Left lung (tissue), 14 donors: ENCODE measurements at places on chromosomes 3 and 15. TPM values are rescaled to one million over a fixed set of nuclear protein-coding genes. Genes with fewer than 3 reads are reported as not detected.
A peak's percentile ranks its signal among the peaks of the same experiment; 100 is the strongest.

The TM4SF4 gene
- not detected for polyA plus RNA-seq

The COL7A1 gene
- polyA plus RNA-seq = 9.6 TPM

The SKOR1 gene
- 0.39 TPM for polyA plus RNA-seq

The PDCD7 gene
- polyA plus RNA-seq = 35.4 TPM

The GABRR3 gene
- polyA plus RNA-seq = not detected

The CCR5 gene
- polyA plus RNA-seq = 0.52 TPM

The ERC2 gene
- polyA plus RNA-seq = 1.6 TPM

The SMC4 gene
- polyA plus RNA-seq = 196 TPM

The ANKRD34C gene
- not detected for polyA plus RNA-seq

The MAP3K13 gene
- polyA plus RNA-seq = 46.9 TPM

The CFAP91 gene
- 12.9 TPM for polyA plus RNA-seq

The P2RY13 gene
- 0.83 TPM for polyA plus RNA-seq

The SELENOT gene
- polyA plus RNA-seq = 77.9 TPM

The ZIC1 gene
- not detected for polyA plus RNA-seq

- DNase-seq = no peak
Measured at GRCh38 chr3:100606894-100607512, 2.4 kb upstream of the ADGRG7 start.

DNA sequence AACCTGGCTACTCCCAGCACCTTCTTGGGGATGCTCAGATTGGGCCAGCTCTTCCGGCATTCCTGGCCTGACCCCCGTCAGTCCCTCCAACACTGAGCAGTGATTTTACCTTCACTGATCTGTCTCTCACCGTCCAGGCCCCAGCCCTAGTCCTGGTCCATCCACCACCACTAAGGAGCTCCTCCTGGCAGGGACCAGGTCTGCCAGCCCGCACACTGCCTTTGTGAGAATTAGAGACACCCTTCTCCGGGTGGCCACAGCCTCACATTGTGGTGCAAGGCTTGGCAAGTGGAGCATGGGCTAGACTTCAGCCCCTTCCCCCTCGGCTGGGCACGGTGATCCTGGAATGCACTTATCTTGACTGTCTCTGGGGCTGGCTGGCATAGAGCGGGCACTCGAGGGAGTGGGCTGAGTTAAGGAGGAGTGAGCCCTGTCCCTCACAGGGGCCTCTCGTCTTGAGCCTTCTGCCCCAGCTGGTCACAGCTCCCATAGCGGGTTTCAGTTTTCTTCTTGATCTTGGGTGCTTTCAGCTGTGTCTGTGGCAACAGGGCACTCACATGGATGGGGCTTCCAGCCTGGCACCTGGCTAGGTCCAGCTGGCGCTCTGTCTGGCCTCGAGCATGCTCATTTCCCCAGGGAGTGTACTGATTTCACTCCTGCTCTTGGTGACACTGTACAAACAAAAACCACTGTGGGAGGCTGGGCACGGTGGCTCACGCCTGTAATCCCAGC, 53.9 kb downstream of the LINGO1 start:
- no peak for DNase-seq

DNA sequence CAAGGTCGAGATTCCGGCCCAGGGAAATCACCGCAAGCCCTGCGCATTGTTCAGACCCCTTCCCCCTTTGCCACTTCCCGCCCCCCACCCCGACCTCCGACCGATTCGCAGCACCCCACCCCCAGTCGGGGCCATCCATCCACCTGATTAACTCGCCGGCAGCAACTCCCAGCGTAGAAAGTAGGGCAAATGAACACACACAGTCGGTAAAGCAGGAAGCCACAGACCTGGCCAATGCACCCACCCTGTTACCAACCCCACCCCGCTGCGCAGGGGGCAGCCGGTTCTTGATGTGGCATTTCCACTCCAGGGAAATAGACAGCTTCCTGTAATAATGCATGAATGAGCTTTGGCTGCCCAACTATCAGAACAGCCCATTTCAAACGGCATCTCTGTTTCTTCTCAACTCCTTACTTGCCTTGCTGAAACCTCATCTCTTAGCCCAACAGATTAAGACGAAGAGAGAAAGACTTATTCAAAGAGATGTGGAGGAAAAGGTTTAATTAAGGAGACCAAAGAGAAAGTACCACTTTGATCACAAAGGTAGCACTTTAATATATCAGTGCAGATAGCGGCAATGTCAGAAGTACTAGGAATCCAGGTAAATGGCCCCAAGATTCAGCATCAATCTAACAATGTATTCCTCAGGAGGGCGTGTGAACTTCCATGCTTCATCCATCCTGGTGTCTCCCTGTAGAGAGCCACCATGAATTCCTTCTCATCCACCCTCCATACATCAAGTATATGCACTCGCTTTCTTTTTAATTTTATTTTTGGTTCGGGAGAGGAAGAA, 1.9 kb downstream of the TNIK start:
- no peak for DNase-seq

- no peak for DNase-seq
Measured at GRCh38 chr3:182810574-182811268, 17.4 kb downstream of the ATP11B start.

DNA sequence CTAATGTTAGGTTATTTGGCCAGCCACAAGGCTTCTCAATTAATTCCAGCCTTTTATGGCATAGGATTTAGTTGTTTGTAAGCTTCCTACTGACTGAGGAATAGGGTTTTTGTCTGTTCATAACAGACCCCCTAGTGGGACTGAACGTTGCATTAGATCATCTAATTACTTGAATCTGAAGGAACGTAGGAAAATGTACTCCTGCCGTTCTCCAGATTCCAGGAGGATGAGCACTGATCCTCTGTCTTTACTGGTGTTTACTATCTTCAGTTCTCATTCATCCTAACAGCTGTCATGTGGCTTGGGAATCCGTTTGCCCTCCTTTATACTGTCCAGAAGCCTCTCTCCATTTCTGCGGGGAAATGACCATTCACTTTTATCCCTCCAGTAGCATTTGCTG, 52.7 kb downstream of the RAD54L2 start:
- no peak for DNase-seq

DNA sequence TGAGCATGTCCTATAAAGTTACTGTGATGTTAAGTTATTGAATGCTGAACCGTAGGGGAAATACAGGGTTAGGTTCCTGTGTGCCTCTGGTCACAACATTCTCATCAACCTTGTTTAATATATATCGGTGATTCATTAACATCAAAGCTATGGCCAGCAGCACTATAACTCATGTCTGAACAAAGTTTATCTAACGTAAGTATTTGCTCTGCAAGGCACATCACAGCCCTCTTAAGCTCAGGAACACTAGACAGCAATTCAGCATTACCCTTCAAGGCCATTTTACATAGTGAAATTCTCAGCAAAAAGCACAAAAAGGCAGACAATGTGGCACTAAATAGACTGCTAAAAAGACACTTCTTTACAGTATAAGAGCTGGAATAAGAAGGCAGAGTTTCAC, 48.2 kb upstream of the FNDC3B start:
- no peak for DNase-seq

DNA sequence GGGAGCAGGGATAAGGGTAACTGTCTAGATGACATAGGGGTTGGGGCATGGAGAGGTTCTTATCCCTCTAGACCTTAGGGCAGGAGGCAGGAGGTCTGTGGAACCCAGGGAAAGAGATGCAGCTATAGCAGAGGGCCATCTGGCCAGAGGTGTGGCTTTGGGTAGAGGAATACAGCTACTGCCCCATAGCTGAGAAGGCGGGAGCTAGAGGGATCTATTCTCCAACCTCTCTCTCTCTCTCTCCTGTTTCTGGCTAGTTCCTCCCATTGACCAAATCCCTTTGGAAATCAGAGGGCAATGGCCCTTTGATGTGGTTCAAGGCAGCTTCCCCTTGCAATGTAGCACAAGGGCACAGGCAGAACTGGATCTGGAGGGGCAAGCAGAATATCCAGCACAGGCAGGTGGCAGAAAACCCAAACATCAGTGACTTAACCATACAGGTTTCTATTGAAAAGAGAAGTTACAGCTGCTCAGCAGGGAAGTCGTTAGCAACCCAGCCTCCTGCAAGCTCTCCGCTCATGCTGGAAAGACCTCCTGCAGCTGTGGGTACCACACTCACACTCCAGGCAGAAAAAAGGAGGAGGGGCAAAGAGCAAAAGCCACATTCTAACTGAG, 22.3 kb upstream of the LMOD3 start:
- DNase-seq = no peak

- DNase-seq = peak; percentile 45
Measured at GRCh38 chr3:65953881-65954733, 84.6 kb downstream of the MAGI1 start.

- DNase-seq = no peak
Measured at GRCh38 chr3:24195504-24196230, 250.6 kb downstream of the NR1D2 start.

DNA sequence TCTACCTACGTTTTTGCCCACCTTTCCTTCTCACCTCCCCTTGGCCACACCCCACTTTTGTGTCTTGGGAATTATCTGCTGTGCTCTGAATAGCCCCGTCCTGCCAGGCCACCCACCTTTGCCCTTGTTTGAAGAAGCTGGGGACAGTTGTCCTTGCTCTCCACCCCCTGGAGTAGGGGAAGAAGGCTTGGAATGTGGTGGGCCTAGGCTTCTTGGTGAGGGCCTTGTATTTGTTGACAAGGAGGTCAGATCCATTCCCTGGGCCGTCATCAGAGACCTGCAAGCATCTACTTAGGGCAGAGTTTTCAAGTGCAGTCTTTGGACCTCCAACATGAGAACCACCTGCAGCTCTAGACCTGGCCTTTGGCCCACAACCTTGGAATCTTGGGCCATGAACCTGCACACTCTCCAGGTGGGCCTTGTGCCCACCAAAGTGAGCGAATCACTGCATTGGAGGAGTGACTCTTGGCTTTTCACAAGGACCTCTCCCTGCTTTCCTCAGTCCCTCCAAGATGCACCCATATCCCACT, 160.6 kb downstream of the APBA2 start:
- no peak for DNase-seq

DNA sequence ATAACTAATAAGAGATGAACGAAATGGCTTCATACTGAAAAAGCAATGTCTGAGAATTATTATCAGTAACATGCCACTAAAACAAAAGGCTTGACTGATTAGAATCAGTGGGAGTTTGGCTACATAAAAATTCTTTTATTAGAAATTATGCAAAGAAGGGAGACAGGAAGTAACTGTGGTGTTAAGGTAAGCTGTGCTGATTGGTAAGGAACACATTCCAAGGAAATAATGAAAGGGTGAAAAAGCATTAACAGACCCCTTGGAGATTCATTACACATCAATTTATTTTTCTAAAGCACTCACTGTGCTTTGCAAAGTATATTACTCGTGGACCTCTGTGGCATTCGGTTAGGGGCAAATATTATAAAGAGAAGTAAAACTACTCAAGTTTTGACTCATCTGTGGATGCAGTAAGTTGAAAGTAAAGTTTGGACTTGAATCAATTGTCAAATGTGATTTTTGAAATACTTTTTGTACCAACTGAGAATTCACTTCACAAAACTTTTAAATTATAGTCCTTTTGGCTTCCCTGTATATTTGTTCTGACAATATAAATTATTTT, 176.1 kb upstream of the ZPLD1 start:
- DNase-seq = no peak

GRCh38 chr3:128466840-128467541, at the start of gene DNAJB8:
Gene DNAJB8, minus strand, starts transcription at chr3:128466890. Its CDS starts 3,645 bp downstream, at chr3:128463245.
- DNase-seq = peak; percentile 23

GRCh38 chr15:55999658-56000057, 6.2 kb upstream of the NEDD4 start:
- no peak for DNase-seq

- no peak for DNase-seq
Measured at GRCh38 chr15:29098652-29099051, 171.0 kb downstream of the NSMCE3 start.

- no peak for DNase-seq
Measured at GRCh38 chr3:87270908-87271700, 5.3 kb downstream of the POU1F1 start.

GRCh38 chr3:141436180-141436579, 50.6 kb upstream of the RASA2 start:
- DNase-seq = no peak

GRCh38 chr3:94615275-94616065, 552.6 kb downstream of the NSUN3 start:
- no peak for DNase-seq

GRCh38 chr3:64686446-64686908, 1.3 kb downstream of the ADAMTS9 start:
- DNase-seq = no peak

DNA sequence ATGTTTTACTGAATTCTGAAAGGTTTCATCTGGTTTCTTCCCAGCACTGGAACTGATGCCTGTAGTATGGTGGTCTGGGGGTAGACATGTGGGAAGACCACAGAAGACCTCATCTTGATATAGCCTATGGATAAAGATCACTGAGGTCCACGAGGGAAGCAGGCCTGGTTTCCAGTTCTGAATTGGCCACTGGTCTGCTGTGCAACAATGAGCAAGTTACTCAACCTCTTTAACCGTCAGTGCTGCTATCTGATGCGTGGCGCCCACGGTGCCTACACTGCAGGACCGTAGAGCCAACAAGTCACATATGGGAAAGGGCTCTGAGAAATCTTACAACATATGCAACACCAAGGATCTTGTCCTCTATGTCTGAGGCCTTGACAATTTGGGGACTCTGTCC, 13.3 kb downstream of the TLE3 start:
- no peak for DNase-seq

GRCh38 chr15:78440375-78441373, 2.7 kb downstream of the IREB2 start:
- DNase-seq = no peak

DNA sequence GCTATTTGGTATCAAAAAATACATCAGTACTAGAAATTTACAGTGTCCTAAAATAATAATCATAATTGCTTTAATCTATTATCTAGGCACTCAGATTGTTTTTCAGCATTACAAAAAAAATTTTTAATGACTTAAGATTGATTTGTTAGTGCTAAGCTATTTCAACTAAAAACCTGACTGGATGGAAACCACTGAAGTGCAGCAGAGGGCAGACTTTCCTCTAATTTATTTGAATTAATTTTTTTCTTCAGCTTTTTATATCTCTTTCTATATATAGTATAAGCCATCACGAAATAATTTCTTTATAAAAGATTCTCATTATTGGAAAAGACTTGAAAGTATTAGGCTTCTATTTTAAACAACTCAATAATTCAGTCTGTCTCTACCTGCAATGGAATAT, 131.4 kb downstream of the IQCH start:
- DNase-seq = no peak

- DNase-seq = no peak
Measured at GRCh38 chr3:111915905-111916304, 56.8 kb downstream of the PHLDB2 start.

DNA sequence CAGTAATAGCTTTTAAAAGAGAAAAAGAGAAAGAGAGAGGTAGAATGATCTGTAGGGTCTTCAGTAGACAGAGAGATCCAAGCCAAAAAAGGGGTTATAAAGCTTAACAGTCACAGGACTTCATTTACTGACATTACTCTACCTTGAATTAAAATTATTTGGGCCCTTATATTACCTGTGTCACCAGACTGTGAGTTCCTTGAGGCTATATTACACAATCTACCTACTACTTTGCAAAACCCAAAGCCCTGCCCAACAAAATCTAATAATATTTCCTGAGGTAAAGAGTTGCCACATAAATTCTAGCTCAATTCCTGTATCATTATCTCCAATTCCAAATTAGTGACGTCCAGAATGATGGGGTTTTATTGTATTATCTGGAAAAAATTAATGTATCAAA, 1.9 kb downstream of the UBR1 start:
- DNase-seq = no peak

- peak; percentile 88 for DNase-seq
Measured at GRCh38 chr3:177724020-177724638, 526.8 kb upstream of the TBL1XR1 start.

GRCh38 chr15:87047203-87047965, 967.7 kb downstream of the AGBL1 start:
- DNase-seq = no peak

GRCh38 chr3:155248531-155249187, 44.8 kb downstream of the STRIT1 start:
- no peak for DNase-seq

GRCh38 chr3:9279966-9280365, 30.5 kb upstream of the SRGAP3 start:
- DNase-seq = no peak
